ENCODE measurements at places on chromosomes 2 and 18. TPM values are rescaled to one million over a fixed set of nuclear protein-coding genes. Genes with fewer than 3 reads are reported as not detected.

- ATAC-seq, result no peak
These were observed 11.5 kb downstream of the PPP1R7 start for GRCh38 chr2:241161646-241162281.

GALR1 gene
- not detected for total RNA-seq

DNA sequence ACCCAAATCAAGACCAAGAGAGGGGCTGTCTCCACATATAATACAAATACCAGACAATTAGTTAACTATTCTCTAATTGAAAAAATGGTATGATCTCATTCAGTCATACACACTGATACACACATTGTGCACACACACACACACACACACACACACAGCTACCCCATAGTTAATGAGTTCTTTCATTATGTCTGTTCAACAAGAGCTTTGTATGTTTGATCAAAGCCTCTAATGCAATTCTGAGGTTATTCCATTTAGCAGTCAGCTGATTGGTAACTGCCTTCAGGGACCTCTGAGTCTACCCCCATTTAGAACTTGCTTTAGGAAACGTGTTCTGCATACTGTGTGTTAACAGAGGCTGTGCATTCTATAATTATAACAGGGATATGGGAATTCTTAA is 741.4 kb upstream of the LRRTM4 start:
- no peak for ATAC-seq

ERICH2 gene
- total RNA-seq, result not detected

OR6B2 gene
- not detected for total RNA-seq

TFPI gene
- total RNA-seq, result 0.30 TPM
